ENCODE measurements at places on chromosomes 16 and 17. TPM values are rescaled to one million over a fixed set of nuclear protein-coding genes. Genes with fewer than 3 reads are reported as not detected.

Gene TUBG2
- total RNA-seq = 14.4 TPM

Gene VTN
- not detected for total RNA-seq

Gene CIITA
- total RNA-seq = not detected

Gene PIPOX
- total RNA-seq = not detected

Gene SCGB1C2
- not detected for total RNA-seq

Gene TRIM25
- 25.7 TPM for total RNA-seq

Gene KCNH6
- total RNA-seq = not detected

Gene C17orf50
- not detected for total RNA-seq

Gene CAVIN1
- 1,102 TPM for total RNA-seq

Gene ENPP7
- total RNA-seq = not detected

Gene PLCG2
- total RNA-seq = not detected

Gene FBXO39
- total RNA-seq = 1.1 TPM

Gene WNT9B
- total RNA-seq = not detected

Gene HOXB3
- 4.8 TPM for total RNA-seq

Gene KIF2B
- not detected for total RNA-seq

Gene SLC4A1
- total RNA-seq = not detected

Gene LYRM1
- 32.1 TPM for total RNA-seq

Gene CA7
- total RNA-seq = 0.65 TPM

Gene TEKT1
- total RNA-seq = not detected

Gene ERBB2
- 45.8 TPM for total RNA-seq

Gene C1QL1
- 0.86 TPM for total RNA-seq

Gene CCL17
- total RNA-seq = not detected

Gene MYO1D
- total RNA-seq = 99.5 TPM

Gene LPO
- not detected for total RNA-seq

Gene GCGR
- total RNA-seq = not detected

Gene BCKDK
- total RNA-seq = 71.4 TPM

Gene MT1A
- total RNA-seq = not detected

Gene FNDC8
- total RNA-seq = not detected

Gene OR3A2
- not detected for total RNA-seq

Gene SPN
- not detected for total RNA-seq

Gene EFNB3
- 1.8 TPM for total RNA-seq

Gene RCVRN
- not detected for total RNA-seq
